A549 treated with CORT108297 at 1 μM for 4 hours (cell line): ENCODE measurements at places on chromosomes 12 and 14. TPM values are rescaled to one million over a fixed set of nuclear protein-coding genes. Genes with fewer than 3 reads are reported as not detected.

The IFNG gene
- total RNA-seq = not detected in 5 replicates

The ANKRD33 gene
- total RNA-seq = 0.08 to 0.12 TPM in 2 of 5 replicates, not detected in the others

The LGR5 gene
- total RNA-seq = 0.05 TPM in 1 of 5 replicates, not detected in the others

The CCDC197 gene
- not detected in 5 replicates for total RNA-seq

The SERPINA9 gene
- total RNA-seq = 0.08 TPM in 1 of 5 replicates, not detected in the others

The B4GALNT1 gene
- 33.2 to 55.1 TPM (median 48.9 TPM) in 5 replicates for total RNA-seq

The SLC4A8 gene
- total RNA-seq = 0.82 to 1.6 TPM (median 1.2 TPM) in 5 replicates

The CELA1 gene
- total RNA-seq = not detected in 5 replicates

The KCNC2 gene
- total RNA-seq = not detected in 5 replicates

The CLEC7A gene
- not detected in 5 replicates for total RNA-seq

The ASIC1 gene
- total RNA-seq = 4.6 to 6.8 TPM (median 6.2 TPM) in 5 replicates
